ENCODE measurements at places on chromosomes 16 and 17.

GRCh38 chr16:23976524-23976923 lies 140.7 kb downstream of the PRKCB start:
- no peak for DNase-seq

GRCh38 chr17:4422864-4423263 lies 10.9 kb upstream of the SPNS3 start:
- DNase-seq = no peak

- DNase-seq = peak; percentile 75
These were observed 12.6 kb downstream of the C1QTNF1 start for GRCh38 chr17:79036596-79036995.

DNA sequence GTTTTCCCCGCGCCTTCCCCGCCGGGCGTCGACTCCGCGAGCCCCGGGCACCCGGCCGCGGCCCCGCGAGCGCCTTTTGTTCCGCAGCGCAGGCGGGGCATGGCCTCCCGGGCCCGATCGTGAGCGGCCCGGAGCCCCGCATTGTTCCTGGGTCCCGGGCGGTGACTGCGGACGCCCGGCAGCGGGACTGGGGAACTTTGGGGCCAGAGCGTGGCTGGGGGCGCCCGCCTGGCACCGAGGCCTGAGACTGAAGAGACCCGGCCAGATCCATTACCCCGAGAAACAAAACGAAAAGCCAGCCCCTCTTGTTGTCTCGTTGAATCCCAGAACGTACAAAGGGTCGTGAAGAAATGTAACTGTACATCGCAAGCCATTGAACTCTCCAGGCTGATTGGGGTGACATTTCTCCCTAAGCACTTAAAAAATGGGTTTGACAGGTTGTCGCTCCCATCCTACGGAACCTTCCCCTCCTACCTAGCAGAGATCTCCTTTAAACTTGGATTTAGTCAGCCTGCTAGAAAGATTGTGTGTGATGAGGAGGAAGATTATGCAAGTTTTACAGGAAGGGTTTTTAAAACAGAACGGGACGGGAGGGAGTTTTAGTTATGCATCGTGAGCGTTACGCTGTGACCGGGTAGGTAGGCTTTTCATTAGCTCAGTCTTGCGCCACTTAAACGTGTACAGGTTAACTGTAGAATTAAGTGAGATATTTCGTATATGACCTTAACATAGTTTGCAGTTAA lies 825 bp downstream of the METTL9 start:
- DNase-seq = no peak

All from fibroblast of upper back skin (primary cell).